ENCODE measurements at places on chromosomes 2 and 18.

GRCh38 chr18:63868546-63868945 lies 19.0 kb upstream of the SERPINB2 start:
- DNase-seq, result no peak

DNA sequence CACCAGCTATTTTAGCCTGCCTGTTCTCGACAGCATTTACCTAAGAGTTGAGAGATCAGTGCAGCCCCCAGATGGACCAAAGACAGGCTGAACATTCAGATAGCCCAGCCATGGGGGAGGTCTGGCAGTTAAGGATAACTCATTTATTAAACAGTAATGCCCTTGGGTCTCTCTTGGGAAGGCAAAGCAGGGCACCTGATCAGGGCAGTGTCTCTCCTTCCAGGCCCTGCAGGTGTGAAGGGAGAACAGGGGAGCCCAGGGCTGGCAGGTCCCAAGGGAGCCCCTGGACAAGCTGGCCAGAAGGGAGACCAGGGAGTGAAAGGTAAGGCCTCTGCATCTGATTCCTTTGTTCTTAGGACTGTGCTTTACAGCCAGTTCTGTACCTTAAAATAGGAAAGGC lies 49.6 kb downstream of the MARCO start:
- no peak for DNase-seq

DNA sequence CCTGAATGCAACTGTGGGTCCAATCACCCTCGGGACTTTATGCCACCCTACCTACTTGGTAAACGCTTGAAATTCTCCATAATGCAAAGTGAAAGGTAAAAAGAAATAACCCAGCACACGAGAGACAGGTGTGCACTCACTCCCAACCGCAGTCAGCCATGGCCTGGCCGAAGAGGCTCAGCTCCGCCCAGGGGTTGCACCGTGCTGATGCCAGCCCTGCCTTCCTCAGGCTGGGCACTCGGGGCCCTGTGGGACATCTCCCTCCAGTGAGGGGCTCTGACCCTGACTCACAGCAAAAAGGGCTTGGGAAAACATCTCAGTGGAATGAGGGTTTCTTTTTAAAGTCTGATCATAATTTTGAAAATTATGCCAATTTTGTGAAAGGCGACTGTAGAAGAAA lies 13.3 kb downstream of the SLC66A2 start:
- DNase-seq, result no peak

GRCh38 chr2:220335591-220335915 lies 708.1 kb downstream of the SLC4A3 start:
- DNase-seq, result no peak

GRCh38 chr18:12637393-12637792 lies 20.5 kb downstream of the SPIRE1 start:
- no peak for DNase-seq

GRCh38 chr18:25678221-25678620 lies 326.3 kb upstream of the ZNF521 start:
- no peak for DNase-seq

DNA sequence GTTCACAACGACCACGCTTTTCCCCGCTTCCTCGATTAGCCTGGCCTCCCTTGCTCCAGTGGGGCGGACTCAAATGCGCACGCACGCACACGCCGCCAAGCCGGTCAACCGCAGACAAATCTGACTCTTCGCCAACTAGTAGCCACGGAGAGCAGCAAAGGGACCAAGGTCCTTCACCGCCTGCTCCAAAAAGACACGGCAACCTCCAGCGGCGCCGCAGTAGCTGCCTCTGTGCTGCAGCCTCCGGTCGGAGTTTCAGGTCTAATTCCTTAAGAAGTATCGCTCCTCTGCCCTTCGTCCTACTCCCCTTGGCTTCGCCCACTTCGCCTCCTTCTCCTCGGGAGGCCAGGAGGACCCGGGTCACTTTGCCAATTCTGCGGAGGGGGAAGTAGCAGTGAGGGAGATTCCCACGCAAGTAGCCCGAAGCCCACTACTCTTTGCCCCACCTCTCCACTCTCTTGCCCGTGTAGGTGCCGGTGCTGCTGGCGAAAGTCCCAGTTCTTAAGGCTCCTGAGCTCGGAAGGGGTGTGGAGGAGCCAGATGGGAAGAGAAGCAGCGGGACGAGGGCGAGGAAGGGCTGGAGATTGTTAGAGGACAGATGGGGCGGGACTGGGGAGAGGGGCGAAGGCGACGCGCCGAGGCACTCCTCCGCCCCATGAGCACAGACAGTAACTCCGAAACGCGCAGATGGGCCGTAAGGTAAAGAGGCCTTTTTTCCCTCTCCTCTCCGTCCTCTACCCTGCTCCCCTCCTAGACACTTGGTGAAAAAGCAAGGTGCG lies 615 bp downstream of the AKAIN1 start:
- no peak for DNase-seq

- no peak for DNase-seq
Measured at GRCh38 chr2:112031473-112032223, 23.4 kb upstream of the TMEM87B start.

DNA sequence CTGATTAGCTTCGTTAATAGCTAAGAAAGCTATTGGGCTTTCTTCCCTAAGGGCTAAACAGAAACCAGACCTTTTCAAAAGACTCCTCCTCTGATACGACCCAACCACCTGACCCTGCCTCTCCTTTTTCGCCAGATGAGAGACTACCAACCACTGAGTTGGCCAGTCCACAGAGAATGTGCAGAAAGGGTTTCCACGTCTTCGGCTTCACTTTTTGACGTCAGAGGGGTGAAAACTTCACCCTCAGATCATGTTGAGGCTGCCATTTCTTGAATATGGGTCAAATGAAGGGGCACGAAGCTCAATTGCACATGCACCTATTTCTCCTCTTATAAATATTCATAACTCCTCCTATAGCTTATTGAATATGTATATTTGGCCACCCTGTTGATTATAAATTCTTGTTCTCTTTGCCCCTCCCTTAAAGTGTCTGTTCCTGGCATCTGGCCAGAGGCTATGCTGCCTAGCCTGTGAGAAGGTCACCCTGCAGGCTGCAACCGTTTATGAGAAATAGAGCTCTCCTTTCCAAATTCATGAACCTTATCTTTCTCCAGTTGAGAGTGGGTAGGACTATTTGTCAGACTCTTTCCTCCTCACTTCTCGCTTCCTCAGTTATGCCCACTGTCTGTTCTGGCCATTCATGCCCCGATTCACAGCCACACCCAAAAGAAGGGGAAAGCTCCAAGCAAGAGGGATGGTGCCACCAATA lies 301.6 kb downstream of the STK39 start:
- no peak for DNase-seq

GRCh38 chr2:241279828-241280227 lies 35.6 kb downstream of the HDLBP start:
- no peak for DNase-seq

DNA sequence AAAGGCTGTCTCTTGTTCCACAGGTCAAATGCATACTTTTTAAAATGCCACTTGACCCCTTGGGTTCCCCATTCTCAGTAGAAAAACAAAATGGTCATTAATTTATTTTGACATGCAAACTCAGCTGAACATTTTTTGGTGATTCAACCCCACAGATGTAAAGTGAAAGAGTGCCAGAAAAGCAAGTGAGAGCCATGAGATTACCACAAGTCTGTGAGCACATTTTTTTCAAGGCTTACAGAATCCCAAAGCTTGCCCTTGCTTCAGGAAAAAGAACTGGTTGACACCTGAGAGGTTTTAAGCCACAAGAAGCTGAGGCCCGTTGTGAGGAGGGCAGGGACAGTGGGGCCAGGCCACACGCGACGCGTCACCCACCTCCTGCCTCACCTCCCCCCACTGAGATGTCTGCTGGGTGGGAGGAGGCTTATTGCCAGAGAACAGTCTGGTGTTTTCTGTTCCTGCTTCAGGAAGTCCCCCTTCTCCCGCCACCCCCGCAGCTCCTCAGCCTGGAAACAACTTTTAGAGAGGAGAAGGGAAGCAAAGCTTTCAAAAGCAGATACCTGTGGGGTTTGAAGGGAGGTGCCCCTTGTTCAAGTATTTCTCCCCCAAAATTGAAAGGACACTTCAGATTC lies 70.4 kb upstream of the CYP1B1 start:
- DNase-seq, result peak; percentile 18
